ENCODE measurements at places on chromosomes 13 and 19.
A peak's percentile ranks its signal among the peaks of the same experiment; 100 is the strongest.

GRCh38 chr19:29012457-29012856 is 200.5 kb downstream of the UQCRFS1 start:
- no peak for DNase-seq

DNA sequence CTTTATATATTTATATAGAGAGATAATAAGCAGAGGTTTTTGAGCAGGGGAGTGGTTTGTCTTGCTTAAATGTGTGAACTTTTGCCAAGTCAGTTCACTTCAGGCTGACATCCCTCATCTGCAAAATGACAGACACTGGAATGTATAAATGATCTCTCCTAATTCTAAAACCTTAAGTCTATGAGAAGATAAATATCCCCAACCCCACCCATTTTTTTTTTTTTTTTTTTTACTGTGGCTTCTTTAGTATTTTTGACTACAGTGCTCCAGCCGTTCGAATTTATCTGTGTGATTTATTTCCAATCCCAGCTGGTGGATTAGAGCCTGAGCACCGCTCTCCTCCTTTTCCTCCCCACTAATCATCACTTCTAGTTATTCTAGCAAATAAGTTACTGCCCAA is 234.8 kb downstream of the DACH1 start:
- no peak for DNase-seq

GRCh38 chr13:91520952-91521351 is 122.5 kb downstream of the GPC5 start:
- no peak for DNase-seq

DNA sequence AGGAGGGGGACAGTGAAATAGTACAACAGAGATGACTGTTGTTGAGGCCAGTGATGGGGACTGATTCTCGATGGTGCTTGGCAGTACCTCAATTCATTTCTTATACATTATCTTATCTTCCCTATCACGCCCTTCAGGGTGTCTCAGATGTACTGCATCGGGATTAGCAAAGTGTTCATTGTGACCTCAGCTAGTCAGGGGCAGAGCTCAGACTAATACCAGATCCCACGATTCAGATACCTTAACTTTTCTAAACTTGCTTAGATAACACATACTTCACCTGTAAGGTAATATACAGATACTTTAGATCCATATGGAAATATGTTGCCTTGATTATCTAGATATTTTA is 720.6 kb downstream of the EFNB2 start:
- no peak for DNase-seq

GRCh38 chr19:30733826-30734550 is 361.8 kb downstream of the ZNF536 start:
- no peak for DNase-seq

- DNase-seq = no peak
Observed at GRCh38 chr19:22528956-22529355, 105.2 kb upstream of the ZNF492 start.

DNA sequence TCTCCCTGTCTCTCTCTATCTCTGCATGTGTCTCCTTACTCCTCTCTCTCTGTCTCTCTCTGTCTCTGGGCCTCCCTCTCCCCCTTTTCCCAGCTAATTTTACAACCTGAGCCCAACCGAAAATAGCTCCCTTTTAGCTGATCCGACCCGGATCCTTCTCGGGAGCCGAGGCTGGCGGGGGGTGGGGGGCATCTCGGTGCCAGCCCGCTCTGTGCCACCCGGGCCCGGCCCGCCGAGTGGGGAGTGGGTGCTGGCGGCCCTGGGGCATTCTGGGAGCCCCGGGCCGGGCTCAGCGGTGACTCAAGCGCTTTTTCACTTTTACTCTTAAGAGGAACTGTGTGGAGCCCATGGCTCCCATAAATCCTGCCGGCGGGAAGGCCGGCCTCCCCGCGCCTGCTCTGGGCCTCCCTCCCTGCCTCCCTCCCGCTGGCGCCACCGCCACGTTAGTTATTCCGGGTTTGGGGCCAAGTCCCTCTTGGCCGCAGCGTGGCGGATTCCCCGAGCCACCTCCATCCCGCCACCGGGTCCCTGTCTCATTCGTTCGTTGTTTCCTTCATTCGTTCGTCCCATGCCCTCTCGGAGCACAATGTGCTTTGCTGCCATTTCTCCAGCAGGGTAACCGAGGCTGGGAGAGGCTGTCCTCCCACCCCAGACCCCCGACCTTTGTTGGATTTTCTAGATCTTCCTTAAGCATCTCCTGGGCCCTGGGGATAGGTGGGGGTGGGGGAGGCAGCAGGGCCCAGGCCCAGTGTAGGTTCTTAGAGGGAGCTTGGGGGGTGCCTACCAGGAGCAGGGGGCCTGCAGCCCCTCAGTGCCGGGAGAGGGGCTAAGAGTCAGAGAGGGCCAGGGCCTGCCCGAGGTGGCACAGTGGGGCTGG is 3.2 kb downstream of the NFIC start:
- peak; percentile 24 for DNase-seq

DNA sequence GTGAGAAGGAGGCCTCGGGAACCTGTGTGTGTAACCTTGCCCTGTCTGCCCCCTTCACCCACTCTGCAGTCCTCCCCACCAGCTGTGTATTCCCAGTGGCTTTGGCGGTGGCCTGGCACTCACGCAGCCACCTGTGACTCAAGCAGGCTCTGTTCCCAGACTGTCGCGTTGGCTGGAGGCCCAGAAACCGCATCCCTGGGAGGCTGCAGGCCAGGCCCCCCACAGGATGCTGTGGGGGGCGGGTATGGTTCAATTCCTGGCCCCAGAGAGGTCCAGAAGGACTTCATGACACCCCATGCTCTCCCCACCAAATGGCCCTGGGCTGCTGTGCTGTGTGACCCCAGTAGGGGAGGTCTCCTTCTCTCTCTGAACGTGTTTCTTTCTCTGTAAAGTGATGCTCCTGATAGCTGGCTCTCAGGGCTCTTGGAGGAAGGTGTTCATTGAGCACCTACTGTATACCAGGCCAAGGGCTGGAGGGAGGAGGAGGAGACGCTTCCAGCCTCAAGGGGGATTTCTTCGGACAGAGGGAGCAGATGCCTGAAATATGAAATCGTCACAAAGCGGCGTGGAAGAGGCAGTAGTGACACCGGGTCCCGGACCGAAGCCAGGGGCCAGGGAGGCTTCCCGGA is 1.9 kb upstream of the LINGO3 start:
- no peak for DNase-seq

GRCh38 chr19:50189331-50189730 is 14.1 kb upstream of the MYH14 start:
- no peak for DNase-seq

GRCh38 chr13:30880856-30881155 is 25.3 kb upstream of the MEDAG start:
- peak; percentile 44 for DNase-seq

GRCh38 chr13:94157705-94158218 is 321.7 kb downstream of the DCT start:
- DNase-seq = no peak

- peak; percentile 76 for DNase-seq
Observed at GRCh38 chr19:2461751-2462634, 5.2 kb upstream of the LMNB2 start.

DNA sequence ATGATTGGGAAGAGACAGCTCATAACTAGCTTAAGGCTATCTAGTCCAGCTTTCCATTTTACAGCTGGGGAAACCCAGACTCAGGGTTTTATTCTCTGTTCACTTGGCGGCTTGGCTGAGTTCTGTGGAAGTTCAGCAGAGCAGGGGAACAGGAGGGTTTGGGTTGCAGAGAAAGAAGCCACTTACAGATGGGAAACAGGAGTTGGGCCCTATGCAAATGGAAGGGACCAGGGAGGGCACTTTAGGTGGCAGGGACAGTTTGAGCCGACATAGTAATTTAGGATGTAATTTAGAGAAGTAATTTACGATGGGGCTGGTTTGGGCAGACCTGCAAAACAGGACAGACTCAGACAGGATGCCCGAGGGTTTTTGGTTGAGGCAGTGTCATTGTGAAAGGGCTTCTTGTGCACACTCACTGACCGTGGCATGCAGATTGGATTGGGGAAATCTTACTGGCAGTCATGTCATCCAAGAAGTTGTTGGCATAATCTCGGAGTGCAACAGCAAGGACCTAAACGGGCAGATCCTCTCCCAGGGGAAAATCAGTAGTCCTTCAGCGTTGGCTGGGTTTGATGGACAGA is 47.3 kb upstream of the GPR183 start:
- DNase-seq = no peak

- DNase-seq = no peak
Observed at GRCh38 chr19:33459222-33460090, 62.1 kb downstream of the PEPD start.

DNA sequence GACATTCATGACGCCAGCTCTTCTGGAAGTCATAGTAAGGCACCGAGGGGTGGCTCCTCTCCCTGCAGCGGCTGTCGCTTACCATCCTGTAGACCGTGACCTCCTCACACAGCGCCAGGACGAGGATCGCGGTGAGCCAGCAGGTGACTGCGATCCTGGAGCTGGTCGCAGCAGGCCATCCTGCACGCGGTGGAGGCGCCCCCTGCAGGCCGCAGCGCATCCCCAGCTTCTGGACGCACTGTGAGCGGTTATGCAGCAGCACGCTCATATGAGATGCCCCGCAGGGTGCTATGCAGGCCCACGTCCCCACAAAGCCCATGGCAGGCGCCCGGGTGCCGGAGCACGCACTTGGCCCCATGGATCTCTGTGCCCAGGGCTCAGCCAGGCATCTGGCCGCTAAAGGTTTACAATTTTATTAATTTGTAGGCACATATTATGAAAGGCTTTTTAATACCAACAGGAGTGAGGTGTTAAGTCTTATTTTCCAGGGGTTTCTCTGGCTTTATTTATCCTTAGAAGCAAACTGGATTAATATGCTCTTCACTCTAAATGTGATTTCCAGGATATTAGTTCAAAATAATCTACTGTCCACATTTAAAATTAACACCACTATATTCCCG is 35.6 kb upstream of the PSPC1 start:
- no peak for DNase-seq

- no peak for DNase-seq
Observed at GRCh38 chr13:106371024-106371423, 164.4 kb downstream of the EFNB2 start.

DNA sequence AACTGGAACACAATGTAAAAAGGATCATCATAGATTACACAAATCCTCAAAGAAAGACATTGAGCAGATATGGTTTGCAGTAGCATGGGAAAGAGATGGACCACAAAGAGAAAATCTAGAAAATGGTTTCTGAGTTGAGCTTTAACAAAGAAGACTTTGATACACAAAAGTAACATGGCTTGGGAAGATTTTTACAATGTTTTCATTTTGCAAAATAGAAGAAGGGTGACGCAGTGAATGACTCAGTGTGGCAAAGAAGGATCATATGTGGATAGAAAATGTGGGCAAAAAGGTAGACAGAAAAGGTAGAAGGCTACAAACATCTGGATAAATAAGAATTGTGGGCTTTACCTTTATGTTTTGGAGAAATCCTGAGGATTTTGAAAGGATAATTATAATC is 1220.5 kb downstream of the PCDH17 start:
- DNase-seq = no peak

DNA sequence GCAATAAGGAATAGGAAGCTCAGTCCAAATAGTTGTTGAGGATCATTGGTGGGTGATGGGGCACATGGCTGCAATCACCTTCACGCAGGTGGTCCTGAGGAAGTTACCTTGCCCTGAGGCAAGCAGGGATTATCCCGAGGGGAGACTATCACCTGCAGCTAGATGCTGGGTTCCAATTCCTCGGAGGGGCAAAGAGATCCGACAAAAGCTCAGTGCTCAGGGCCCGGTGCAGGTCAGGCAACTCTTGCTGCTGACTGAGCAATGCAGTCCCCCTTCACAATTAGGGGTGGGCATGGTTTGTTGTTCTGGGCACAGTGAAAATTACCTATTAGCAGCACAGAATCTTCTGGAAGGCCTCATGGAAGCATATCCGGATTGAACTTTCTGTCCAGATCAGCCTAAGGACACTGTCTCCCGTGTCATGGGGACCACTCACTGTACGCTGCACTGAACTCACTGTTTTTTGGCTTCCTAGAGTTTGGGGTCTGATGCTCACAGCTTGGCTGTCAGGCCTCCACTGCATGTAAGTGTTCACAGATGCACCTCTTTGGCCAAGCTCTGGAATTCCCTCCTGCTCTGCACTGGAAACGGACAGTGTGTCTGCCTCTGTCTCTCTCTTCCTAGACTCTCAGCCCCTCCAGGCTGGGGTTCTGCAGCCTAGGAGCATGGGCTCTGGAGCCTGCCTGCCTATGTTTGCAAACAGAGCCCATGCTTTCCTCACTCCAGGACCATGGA is 372.7 kb downstream of the ZNF536 start:
- no peak for DNase-seq

- peak; percentile 27 for DNase-seq
Observed at GRCh38 chr13:89865164-89866064, 1482.1 kb upstream of the MIR17HG start.

DNA sequence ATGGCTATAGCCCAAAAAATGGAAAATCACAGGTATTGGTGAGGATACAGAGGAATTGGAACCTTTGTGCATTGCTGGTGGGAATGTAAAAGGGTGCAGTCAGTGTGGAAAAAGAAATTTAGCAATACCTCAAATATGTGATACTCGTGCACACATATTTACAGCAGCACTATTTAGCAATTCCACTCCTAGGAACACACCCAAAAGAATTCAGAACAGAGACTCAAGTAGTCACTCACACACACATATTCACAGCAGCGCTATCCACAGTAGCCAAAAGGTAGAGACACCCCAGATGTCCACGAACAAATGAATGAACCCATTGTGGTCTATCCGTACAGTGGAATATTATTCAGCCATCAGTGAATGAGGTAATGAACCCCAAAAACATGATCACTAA is 114.0 kb downstream of the COL4A2 start:
- no peak for DNase-seq

GRCh38 chr13:89749888-89750287 is 1597.6 kb upstream of the MIR17HG start:
- no peak for DNase-seq

GRCh38 chr13:41974262-41974900 is 13.5 kb upstream of the VWA8 start:
- DNase-seq = no peak

DNA sequence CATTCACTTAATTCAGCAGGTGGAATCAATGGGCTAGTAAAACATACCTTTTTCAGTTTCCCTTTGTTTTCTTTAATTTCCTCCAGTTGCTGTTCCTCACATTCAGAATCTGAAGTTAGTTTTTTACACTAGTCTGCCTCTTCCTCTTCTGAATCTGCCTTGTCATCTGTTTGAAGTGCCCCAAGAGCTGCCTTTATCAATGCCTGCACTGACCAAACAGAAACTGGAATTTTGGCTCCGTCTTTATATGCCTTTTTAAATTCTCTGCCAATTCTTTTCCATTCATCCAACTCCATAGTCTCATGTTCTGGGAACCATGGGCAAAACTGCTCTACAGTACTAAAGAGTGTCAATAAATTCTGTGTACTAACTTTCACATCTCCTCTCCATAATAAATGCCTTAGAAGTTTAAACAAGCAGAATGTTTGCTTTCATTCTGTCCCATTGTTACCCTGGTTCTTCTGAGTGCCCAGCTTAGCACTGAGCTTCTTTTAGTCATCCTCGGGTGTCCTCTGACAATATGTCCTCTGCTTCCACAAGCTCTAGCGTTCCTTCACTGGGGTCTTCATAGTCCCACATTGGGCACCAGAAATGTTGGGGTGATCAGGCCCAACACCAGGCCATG is 154.2 kb downstream of the ZNF486 start:
- no peak for DNase-seq

GRCh38 chr13:49681842-49682435 is 9.3 kb downstream of the EBPL start:
- no peak for DNase-seq

GRCh38 chr13:111241862-111242261 is 78.6 kb upstream of the TEX29 start:
- no peak for DNase-seq

GRCh38 chr19:40465025-40465556 is 454 bp downstream of the BLVRB start:
- peak; percentile 51 for DNase-seq

- no peak for DNase-seq
Observed at GRCh38 chr13:90947976-90948375, 399.5 kb upstream of the MIR17HG start.

Measured in NCI-H226 (cell line).